Foreskin keratinocyte (primary cell): ENCODE measurements at places on chromosomes 1 and 21. TPM values are rescaled to one million over a fixed set of nuclear protein-coding genes. Genes with fewer than 3 reads are reported as not detected.

DNA sequence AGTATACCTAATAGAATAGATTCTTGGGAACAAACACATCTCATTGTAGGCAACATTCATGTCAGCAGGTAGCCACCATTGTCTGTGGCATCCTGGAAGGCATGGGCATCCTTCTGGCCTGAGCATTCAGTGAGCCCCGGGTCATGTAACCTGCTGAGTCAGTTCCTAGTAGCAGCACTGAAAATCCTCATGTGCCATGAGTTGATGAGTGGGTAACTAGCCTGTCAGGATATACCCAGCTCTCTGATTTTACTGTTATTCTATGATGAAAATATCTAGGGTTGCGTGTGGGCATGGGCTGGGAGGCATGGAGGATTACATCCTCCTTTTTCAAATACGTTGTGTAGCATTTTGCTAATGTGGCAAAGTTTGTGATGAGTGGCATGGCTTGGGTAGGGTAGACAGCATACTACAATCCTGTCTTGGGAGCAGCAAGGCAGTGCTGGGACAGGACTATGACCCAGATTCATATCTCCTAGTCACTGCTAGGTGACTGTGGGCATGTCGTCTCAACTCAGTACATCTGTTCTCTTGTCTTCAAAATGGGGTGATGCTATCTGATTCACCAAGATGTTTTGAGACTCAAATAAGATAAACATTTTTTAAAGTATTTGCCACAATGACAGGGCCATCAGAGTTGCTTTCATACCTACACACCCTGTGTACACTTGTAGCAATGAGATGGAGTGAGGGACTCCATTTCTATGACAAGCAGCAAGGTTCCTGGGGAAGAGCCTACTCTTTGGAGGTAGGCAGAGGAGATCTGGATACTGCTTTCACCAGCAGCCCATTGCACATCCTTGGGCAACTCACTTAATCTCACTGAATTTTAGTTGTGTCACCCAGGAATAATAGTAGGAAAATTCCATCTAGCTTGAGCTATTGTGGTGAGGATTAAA, 62.5 kb downstream of the CD58 start:
- DNase-seq, result no peak

DNA sequence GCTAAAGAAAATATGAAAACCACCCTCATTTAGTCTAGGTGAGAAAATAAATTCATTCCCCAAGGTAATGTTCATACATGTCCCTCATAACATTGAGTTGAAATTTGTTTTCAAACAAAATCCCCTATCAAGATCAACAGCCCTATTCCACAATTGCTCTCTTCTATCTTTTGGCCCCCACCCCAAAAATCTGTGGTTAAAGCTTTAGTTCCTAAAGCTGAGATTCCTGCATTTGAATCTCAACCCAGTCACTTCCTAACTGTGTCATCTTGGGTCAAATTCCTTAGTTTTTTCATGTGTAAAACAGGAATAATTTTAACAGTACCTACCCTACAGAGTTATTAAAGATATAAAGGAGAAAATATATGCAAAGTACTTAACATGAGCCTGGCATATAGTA, 22.0 kb downstream of the KIAA0319L start:
- DNase-seq, result no peak

- DNase-seq, result peak; percentile 85
These were observed 944.5 kb downstream of the KCNT2 start for GRCh38 chr1:195663549-195664280.

The COL11A1 gene
- total RNA-seq, result 0.71 and 1.0 TPM in 2 replicates

The WNT3A gene
- total RNA-seq, result 0.04 TPM in 1 of 2 replicates, not detected in the other
